Amniotic epithelial cell (primary cell): ENCODE measurements at places on chromosomes 13 and 19.
A peak's percentile ranks its signal among the peaks of the same experiment; 100 is the strongest.

DNA sequence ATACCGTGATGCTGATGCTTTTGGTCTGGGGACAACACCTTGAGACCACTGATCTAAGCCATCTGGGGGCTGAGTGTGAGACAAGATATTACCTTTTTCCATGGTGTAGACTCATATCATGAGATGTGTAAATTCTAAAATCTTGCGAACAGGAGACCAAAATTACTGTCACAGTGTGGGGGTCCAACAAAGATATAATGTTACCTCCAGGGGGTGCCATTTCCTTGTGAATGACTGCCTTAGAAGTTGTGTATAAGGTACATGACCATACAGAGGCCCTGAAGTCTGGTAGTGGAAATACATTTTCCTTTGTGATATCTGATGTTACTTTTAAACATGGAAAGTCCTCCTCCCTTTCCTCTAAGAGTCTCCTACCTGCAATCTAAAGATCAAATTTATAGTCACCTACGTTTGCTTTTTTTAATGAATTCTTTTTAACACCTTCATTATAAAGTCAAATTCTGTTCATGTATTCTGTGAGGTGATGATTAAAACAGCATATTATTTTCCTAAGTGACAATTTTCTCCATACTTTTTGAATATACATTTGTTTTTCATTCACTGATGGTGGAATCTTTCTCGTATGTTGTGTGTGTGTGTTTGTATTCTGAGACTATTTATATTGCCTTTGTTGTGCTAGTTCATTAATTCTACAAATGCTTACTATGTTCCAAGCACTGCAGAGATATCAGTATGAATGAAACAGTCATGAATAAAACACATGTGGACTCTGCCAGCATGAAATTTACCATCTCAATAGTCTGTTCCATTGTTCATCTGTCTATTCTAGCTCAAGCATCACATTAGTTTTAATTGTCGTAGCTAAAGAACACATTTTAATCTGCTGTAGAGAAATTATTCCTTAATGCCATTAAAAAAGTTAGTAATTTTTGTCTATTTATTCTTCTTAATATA is 113.7 kb downstream of the RFC3 start:
- peak; percentile 54 for DNase-seq

- no peak for DNase-seq
Measured at GRCh38 chr19:38812841-38813320, at the start of gene LGALS4. Gene LGALS4 (minus strand): TSS chr19:38812945. CDS start chr19:38812886, 59 bp downstream.

DNA sequence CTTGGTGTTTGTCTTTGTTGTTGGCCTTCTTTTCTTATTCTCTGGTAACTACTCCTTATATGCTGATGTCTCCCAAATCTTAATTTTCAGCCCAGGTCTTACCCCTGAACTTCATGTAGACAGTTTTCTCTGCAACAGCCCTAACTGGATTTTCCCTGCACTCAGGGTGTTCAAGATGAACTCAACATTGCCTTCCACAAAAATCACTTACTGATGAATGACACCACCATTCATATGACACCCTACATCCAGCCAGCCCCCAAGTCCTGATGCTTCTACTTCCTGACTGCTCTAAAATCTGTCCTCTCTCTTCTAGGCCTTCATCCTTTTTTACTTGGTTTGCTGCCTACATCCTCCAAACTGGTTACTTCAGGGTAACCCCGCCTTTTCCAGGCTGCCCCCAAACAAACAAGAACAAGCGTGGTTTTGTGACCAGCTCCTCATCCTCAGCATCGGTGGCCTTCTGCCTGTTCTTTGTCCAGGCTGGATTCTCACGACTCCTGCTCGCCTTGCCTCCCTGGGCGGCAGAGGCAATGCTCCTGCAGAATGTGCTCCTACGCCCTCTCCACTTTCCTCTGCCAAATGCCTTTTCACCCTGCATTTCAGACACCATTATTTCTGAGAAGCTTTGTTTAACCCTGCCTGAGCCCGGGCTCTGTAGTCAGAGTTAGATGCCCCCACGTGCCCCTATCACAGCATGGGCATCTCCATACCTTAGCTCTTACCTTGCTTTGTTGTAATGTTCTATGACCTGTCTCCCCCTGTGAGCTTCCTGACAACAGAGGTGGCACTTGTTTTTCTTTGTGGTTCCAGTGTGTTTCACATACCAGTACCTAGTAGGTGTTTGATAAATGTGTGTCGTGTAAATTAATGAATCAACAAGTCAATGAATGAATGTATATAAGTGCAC is 61.8 kb downstream of the WDFY2 start:
- no peak for DNase-seq

DNA sequence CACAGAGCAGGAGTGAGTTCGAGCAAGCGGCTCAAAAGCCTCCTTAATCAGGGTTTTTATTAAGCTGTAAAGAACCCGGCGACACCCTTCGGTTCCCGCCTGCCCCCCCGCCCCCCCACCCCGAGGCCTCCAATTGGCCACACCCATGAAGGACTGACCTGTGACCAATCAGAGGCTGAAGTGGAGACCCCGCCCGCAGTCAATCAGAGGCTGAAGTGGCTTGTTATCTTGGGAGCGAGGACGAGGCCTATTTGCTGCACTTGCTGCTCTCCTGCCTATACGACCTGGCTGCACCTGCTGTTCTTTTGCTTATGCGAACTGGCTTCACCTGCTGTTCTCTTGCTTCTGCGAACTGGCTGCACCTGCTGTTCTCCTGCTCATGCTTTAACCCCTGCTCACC is 844.9 kb downstream of the OLFM4 start:
- DNase-seq, result no peak

- DNase-seq, result peak; percentile 7
Measured at GRCh38 chr13:89748716-89749115, 1598.8 kb upstream of the MIR17HG start.

DNA sequence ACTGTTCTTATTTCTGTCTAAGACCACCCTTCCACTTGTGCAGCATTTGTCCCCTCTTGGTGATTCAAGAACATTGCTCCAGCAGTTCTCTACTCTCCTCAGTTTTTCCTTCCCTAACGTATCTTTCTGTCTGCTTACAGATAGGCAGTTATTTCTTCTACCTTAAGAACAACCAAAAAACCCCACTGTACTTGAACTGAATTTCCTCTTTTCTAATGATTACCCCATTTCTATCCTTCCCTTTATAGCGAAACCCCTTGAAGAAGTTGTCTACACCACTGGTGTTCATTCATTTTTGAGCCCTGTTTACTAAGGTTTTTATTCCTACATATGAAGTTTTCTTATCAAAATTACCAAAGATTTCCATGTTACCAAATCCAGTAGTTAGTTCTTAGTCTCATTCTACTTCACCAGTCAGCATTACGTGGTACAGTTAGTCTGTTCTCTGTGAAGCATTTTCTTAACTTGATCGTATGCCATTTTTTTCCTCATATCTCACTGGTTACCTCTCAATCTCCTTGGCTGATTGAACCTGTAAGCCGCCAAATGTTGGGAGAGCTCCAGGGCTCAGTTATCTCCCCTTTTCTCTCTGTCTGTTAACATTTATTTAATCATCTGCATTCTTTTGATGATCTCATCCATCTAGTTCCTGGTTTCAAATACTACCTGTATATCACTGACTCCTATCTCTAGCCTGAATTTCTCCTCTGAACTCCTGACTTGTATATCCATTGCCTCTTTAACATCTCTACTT is 9.0 kb downstream of the LSM14A start:
- DNase-seq, result peak; percentile 35

GRCh38 chr13:75869981-75870380 is 233.9 kb downstream of the LMO7 start:
- DNase-seq, result no peak

DNA sequence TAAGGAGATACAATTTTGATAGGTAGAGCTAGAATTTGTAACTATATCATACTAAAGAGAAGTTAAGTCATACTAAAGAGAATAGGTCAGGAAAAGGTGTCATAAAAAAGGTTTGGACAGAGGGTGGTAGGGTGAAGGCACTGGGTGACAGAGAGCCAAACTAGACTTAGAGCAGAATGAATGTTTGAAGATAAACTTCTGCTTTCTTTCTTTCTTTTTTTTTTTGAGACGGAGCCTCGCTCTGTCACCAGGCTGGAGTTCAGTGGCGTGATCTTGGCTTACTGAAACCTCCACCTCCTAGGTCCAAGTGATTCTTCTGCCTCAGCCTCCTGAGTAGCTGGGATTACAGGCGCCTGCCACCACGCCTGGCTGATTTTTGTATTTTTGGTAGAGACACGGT is 44.1 kb downstream of the TM9SF2 start:
- DNase-seq, result no peak

DNA sequence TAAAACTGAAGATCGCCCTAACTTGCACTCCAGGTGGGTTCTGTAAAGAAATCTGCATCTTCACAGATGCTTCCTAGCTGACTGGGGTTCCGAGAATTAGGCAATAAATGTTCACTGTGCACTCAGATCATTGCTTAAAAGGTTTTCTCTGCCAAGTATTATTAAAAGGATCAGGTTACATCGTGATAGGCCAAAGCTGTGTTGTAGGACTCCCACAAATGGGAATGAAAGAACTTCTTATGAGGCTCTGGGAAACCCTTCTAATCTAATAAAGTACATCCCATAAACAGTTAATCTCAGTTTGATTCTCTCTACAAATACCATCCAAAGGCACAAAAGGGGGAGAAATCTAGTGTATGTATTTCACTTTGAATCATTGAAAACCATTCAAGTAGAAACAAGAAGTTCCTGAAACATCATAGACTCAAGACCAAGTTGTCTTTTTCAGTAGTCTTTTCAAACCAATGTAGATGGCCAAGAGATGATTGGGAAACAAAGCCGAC is 7.1 kb upstream of the POU4F1 start:
- no peak for DNase-seq

GRCh38 chr19:57512845-57513244 is 13.1 kb downstream of the ZNF773 start:
- DNase-seq, result peak; percentile 47

GRCh38 chr13:45707516-45708100 is 5.5 kb downstream of the CBY2 start:
- DNase-seq, result no peak

- DNase-seq, result no peak
Measured at GRCh38 chr13:51318015-51318414, 21.5 kb upstream of the SERPINE3 start.

GRCh38 chr19:56403261-56403660 is 871 bp upstream of the ZNF583 start:
- DNase-seq, result peak; percentile 25

DNA sequence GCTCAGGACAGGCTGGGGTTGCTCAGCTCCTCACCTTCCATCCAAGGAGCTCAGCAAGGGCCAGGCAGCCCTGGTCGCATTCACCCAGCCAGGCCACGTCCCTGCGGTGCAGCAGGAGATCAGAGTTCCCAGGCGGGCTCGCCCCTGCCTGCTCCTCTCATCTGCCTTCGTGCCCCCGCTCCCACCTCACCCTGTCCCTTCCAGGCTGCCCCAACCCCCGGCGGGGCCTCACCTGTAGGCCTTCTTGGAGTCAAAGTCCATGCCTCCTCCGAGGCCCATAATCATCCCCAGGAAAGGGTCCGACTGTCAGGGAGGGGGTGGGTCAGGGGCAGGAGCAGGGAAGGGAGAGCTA is 1.3 kb upstream of the RINL start:
- DNase-seq, result no peak

GRCh38 chr13:112616586-112617362 is 28.8 kb upstream of the TUBGCP3 start:
- DNase-seq, result peak; percentile 45

DNA sequence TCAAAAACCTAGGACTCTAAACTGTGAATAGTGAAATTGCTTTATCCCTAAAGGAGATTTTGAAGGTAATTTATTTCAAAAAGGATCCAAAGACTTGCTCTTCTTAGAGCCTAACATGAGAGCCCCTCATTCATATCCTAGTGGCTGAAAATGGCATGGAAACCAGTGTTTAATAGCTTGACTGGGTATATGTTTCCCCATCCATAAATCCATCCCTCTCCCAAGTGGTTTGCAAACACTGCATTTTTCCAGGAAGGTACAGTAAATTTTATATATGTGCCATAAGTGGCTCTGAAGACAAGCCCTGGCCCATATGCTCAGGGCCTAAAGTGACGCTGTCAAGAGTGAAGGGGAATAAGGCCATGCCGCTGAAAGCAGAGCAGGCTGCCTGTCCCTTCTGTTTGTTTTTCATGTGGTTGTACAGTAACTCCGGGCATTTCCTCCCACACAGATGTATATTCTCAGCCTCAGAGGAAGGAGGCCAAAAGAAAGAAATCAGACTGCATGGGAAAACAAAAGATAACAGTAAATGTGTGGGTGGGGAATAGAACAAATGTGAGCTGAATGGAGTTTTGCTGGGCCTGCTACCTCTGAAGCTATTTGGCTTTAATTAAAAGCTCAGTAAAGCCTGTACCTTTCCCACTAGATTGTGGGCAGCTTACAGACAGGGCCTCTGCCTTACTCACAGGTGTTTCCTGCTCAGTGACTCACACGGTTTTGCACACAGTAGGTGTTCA is 181.9 kb downstream of the PCDH9 start:
- peak; percentile 89 for DNase-seq

- DNase-seq, result no peak
Measured at GRCh38 chr13:27678306-27679040, 56.8 kb downstream of the POLR1D start.

DNA sequence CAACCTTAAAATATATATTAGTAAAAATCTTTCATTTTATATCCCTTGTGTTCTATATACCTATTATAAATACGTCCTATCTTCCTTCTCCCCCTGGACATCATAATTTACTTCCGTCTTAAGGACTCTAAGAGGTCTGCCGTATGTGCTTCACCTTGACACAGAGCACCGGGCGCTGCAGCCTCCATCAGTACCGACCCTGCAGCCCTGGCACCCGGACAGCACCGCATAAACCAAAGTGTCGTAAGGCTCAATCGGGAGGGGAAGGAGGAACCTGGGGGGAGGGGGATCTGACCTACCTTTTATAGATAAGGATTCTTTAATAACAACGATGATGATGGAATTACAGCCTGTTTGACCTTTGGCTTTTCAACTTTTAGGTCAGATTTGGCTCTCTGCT is 44.0 kb downstream of the EFNB2 start:
- DNase-seq, result no peak

GRCh38 chr19:10625762-10626138 is 397 bp downstream of the SLC44A2 start:
- DNase-seq, result no peak

DNA sequence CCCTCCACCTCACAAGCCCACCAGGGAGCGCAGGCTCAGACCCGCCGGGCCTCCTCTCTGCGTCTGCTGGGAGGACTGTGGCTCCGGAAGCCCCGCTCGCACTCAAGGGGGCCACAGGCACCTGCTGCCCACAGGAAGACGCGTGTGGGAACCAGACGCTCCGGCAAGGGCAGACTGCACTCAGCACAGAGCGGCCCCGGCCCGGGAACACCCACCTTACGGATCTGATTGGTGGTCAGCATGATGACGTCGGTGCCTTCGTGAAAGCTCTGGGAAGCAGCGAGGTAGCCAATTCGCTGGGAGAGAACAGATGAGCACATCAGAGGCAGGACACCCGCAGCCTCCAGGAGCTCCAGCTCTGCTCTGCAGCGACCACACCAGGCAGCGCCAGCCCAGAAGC is 14.6 kb downstream of the AP3D1 start:
- no peak for DNase-seq

GRCh38 chr13:47258384-47258783 is 361.5 kb upstream of the HTR2A start:
- peak; percentile 4 for DNase-seq

GRCh38 chr19:16070366-16070990 is 5.8 kb upstream of the TPM4 start:
- no peak for DNase-seq

GRCh38 chr19:52428937-52429336 is at the start of gene ZNF534:
Gene ZNF534 (plus strand): TSS chr19:52429148. CDS start chr19:52431475, 2,327 bp downstream.
- DNase-seq, result no peak
